ENCODE measurements at places on chromosomes 3 and 15. TPM values are rescaled to one million over a fixed set of nuclear protein-coding genes. Genes with fewer than 3 reads are reported as not detected.

TEX55 gene
- not detected for total RNA-seq

OIP5 gene
- 3.1 TPM for total RNA-seq

GRCh38 chr3:114310695-114311094 lies 16.9 kb downstream of the TIGIT start:
- DNase-seq, result no peak

SCAMP2 gene
- total RNA-seq, result 8.0 TPM

DNA sequence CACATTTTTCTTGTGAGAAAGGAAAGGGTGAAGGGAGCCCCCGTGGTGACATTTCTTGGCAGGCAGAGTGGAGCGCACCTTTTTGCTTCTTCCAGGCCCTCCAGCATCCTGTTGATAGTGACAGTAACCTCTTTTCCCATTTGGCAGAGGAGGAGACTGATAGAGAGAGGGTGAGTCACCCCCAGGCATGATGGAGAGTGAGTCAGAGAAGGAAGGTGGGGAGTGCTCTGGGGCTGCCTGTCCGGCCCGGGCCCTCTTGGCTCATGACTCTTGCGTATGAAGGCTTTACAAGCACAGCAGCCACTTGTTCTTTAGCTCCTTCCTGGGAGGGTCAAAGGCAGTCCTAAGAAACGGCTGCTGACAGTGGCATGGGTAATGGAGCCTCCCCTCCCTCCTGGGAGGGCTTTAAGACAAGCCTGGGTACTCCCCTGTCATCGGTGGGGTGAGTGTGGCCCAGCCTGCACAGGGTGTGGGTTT lies 16.0 kb downstream of the ANKRD63 start:
- DNase-seq, result no peak

Measured in occipital lobe (tissue), 3 donors.